ENCODE measurements at places on chromosomes 4 and X. TPM values are rescaled to one million over a fixed set of nuclear protein-coding genes. Genes with fewer than 3 reads are reported as not detected.
A peak's percentile ranks its signal among the peaks of the same experiment; 100 is the strongest.

- no peak for ATAC-seq
Observed at GRCh38 chrX:138082896-138083295, 517.0 kb downstream of the ZIC3 start.

DNA sequence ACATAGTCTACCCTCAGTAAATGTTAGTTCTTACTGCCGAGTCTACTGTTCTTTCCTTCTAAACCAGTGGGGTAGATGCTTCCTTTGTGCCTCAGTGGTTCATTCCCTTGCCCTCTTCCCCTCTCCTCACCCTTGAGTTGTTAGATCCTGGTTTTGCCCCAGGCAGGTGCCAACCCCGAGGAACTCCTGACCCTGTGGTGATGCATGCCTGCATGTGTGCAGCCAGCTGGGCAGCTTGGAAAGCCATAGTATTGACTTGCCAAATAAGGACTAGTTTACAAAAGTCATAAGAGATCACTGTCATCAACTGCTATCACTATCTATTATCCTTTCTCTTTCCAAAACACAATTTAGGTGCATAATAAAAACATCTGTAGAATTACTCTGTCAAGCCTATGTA lies 50.9 kb downstream of the REPS2 start:
- no peak for ATAC-seq

GRCh38 chr4:176789955-176790354 lies 2.8 kb downstream of the VEGFC start:
- ATAC-seq = no peak

DNA sequence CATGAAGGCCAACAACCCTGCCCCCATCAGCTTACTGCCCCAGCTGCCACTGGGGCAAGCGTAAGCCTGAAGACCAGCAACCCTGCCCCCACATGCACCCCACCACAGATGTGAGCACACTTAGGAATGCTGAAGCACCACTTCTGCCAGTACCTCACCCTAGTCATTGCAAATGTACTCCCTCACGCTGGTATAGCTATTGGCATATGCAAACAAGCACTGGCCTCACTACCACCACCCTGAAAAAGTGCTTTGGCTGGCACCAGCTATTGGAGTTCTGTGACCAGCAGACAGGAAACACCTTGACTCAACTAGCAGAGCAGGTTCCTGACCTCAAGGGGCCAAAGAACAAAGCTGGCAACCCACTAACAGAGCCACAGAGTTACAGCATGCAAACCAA lies 534.4 kb upstream of the POU3F4 start:
- no peak for ATAC-seq

DNA sequence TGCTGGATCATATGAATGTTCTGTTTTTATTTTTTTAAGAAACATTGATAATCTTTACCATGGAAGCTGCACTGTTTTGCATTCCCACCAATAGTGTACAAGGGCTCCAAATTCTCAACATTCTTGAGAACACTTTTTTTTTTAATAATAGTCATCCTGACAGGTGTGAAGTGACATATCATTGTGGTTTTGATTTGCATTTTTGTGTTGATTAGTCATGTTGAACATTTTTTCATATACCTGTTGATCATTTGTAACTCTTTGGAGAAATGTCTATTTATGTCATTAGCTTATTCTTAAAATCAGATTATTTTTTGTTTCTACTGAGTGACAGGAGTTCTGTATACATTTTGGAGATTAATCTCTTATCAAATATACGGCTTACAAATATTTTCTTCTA lies 408.5 kb downstream of the GLUD2 start:
- no peak for ATAC-seq

GRCh38 chr4:154416190-154416547 lies 75.4 kb downstream of the DCHS2 start:
- ATAC-seq = no peak

GRCh38 chr4:101019941-101020401 lies 327.4 kb downstream of the PPP3CA start:
- ATAC-seq = no peak

- no peak for ATAC-seq
Observed at GRCh38 chr4:79578606-79579005, 170.6 kb upstream of the GK2 start.

DNA sequence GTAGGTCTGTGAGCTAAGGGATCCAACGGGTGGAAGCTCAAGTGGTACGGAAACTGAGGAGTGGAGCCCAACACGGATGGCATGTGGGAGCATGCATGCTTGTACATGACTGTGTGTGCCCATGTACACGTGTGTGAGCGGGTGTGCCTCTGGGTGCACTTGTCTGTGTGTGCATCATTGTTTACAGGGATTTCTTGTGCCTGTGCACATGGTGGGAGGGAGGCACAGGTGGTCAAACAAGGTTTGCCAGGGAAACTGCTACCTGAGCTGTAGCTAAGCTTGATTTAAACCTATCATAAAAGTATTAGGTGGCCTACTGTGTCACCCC lies 122.5 kb upstream of the MAMLD1 start:
- ATAC-seq = no peak

GRCh38 chr4:54281054-54281766 lies 52.1 kb downstream of the PDGFRA start:
- peak; percentile 95 for ATAC-seq

GRCh38 chr4:8333726-8334460 lies 64.3 kb downstream of the HTRA3 start:
- ATAC-seq = no peak

DNA sequence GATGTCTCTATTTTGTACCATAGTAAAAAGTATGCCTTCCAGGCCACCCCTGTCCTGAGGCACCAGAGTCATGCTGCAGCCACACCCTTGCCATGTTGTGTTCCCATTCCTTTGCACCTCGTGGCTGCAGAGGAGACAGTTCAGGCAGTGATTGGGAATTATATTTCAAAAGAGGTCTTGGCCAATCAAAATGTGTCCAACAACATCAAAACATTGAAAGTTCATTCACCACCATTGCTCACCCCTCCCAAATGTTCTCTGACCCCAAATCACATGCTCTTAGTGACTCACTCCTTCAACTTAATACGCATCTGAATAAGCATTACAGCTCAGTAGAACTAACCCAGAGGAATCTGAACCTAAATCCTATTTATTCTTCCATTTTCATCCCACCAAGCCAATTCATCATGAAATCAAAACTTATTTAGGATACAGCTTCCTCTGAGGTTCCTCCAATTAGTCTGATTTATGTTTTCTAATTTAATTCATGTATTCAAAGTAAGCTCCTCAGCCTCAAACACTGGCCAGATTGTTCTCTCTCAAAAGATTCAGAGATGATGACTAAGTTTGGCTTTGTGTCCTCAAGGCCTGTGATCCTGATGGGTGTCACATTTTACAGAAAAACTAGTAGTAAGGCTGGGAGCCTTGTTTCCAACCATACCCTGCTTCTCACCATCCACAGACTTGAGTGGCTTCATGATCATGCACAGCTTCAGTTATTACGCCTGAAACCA lies 323.2 kb upstream of the INTU start:
- ATAC-seq = peak; percentile 22

- ATAC-seq = no peak
Observed at GRCh38 chr4:85964298-85964697, 395.6 kb downstream of the MAPK10 start.

CNKSR2 gene
- total RNA-seq = 55.3 TPM

DKK2 gene
- 0.27 TPM for total RNA-seq

TNIP3 gene
- not detected for total RNA-seq

PDLIM3 gene
- total RNA-seq = 1,630 TPM

PABPC4L gene
- 8.6 TPM for total RNA-seq

TRO gene
- 3.4 TPM for total RNA-seq

VEGFD gene
- 8.6 TPM for total RNA-seq

FGD1 gene
- total RNA-seq = 12.0 TPM

RAB39B gene
- total RNA-seq = 0.54 TPM

HCCS gene
- 24.1 TPM for total RNA-seq
